ENCODE measurements at places on chromosomes 2 and 18.
A peak's percentile ranks its signal among the peaks of the same experiment; 100 is the strongest.

- no peak for DNase-seq
Observed at GRCh38 chr2:160868891-160869290, 291.3 kb upstream of the TANK start.

DNA sequence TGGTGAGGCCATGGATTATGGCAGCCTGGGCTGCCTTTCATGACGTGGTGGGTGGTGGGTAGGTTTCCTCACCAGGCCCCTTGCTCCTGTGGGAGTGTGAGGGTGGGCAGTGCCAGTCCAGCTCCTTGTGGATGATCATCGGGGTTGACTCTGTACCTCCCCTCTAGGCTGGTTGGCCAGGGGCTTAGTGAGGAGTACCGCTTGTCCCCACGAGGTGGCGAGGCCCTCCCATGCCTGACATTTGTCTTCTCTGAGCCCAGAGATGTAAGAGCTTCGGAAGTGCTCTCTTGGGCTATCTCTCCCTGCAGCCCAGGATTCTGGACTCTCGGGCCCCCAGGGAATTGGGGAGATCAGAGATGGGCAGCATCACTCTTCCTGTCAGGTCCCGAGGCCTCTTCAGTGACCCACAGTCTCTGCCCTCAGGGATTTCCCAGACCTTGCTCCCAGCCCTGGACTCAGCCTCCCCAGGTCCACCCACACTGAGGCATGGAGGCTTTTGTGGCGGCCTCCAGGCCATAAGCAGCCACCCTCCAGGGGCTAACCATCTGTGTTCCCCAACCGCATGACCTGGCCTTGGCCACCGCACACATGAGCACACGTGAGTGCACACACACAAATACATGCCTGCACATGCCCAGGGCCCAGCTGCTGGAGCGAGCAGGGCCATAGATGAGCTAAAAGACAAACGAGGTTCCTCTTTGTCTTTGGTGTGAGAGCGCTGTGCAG, 6.5 kb downstream of the SPR start:
- DNase-seq, result peak; percentile 81

DNA sequence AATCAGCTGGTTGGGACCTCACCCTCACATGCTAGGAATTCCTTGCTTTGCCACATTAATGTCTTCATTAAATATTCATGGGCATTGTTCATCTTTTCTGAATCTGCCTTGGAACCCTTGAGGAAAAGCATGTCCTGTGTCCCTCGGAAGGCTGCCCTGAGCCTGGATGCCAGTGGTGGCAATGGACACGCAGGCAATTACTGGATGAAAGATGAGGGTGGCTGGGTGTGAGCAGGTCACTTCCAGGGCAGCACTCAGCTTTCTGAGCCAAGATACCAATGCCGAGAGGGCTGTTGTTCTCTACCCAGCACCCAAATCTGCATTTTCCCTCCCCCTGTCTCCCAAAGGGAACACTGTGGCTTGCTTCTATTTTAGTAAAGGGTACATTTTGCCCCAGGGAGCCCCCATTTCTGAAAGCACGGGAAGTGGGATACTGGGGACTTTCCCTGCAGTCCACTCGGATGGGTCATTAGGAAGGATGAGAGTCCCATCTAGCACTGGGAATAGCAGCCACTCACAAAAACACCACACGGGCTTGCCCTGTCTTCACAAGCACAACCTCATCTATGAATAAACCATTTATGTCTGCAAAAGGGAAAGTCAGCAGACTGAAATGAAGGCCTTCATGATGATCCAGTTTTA, 234.8 kb downstream of the SOX11 start:
- no peak for DNase-seq

- DNase-seq, result no peak
Observed at GRCh38 chr2:76679025-76679396, 843.2 kb downstream of the LRRTM4 start.

- DNase-seq, result no peak
Observed at GRCh38 chr2:32925283-32925815, 21.4 kb upstream of the LTBP1 start.

GRCh38 chr2:223586261-223586660, 15.9 kb downstream of the SCG2 start:
- DNase-seq, result no peak

GRCh38 chr2:7819316-7819715, 862.5 kb upstream of the ID2 start:
- no peak for DNase-seq

GRCh38 chr2:16640867-16641266, 24.8 kb downstream of the CYRIA start:
- DNase-seq, result no peak

DNA sequence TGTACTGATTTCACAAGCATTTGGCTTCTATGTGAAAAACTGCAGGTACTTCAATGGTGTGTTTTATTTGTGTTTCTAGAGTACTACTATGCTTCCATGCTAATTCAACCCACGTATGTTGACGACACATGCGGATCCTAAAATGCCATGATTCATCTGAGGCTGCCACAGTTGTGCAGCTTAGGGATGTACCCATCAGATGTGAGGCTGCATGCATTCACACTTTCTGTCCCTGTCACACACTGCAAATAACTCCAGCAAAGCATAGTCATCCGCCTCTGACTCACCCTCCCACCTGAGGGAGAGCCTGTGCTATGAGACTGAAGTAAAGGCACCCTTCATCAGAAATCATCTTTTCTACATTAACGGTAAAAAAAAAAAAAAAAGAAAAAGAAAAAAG, 22.1 kb upstream of the SERTAD2 start:
- no peak for DNase-seq

GRCh38 chr2:190354003-190354690, 10.8 kb downstream of the INPP1 start:
- no peak for DNase-seq

GRCh38 chr2:9146646-9147045, 60.0 kb upstream of the ASAP2 start:
- no peak for DNase-seq

DNA sequence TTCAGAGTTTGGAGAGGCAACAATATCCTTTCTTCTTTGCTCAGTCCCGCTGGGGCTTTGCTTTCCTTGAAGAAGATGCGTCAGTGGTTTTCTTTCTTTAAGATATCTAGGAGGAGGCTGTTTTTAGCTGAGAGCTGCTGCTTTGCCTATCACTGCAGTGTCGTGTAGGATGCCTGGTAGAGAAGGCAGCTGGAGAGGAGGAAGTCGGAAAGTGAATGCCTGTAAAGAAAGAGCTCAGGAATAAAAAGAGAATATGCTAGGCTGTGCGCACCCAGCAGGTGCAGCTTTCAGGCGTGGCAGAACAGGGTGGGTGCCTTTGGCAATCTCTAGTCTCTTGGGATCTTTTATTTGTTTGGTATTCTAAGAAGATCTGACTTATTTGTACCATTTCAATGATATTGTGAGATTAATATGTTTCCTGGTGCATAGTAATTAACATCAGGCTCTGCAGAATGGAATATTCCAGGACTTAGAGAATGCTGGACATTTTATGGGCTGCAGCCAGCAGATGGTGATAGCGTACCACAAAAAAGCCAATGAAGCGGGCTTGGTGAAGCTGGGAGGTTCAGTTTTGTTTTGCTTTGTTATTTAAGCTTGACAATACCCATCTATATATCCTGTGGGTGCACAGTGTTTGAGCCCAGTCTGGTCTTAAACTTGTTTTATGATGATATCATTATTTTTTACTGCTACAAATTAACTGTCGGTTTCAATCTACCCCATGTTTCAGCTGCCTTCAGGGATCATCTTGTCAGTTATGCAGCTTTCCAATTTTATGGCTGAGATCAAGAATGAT, 34.9 kb downstream of the CAVIN2 start:
- DNase-seq, result peak; percentile 30

DNA sequence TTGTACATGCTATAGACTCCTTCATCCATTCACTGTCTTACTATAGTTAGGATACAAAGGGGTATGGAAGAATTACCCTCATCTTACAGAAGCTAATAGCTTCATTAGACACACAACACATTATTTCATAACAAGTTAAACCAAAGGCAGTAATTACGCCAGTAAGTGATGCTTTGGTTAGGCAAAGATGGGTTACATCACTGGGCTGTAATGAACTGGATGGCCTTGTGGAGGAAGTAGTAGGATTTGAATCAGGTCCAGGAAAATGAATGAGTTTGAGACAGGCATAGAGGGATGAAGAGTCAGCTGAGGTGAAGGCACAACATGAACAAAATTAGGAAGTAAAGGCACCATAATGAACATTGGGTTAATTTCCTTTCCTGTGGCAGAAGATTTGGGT, 80.1 kb downstream of the SOCS6 start:
- no peak for DNase-seq

GRCh38 chr18:58175122-58175785, 131.2 kb downstream of the NEDD4L start:
- no peak for DNase-seq

- no peak for DNase-seq
Observed at GRCh38 chr2:47501374-47502200, 98.6 kb downstream of the MSH2 start.

GRCh38 chr2:207905546-207905945, 119.8 kb downstream of the PLEKHM3 start:
- no peak for DNase-seq

DNA sequence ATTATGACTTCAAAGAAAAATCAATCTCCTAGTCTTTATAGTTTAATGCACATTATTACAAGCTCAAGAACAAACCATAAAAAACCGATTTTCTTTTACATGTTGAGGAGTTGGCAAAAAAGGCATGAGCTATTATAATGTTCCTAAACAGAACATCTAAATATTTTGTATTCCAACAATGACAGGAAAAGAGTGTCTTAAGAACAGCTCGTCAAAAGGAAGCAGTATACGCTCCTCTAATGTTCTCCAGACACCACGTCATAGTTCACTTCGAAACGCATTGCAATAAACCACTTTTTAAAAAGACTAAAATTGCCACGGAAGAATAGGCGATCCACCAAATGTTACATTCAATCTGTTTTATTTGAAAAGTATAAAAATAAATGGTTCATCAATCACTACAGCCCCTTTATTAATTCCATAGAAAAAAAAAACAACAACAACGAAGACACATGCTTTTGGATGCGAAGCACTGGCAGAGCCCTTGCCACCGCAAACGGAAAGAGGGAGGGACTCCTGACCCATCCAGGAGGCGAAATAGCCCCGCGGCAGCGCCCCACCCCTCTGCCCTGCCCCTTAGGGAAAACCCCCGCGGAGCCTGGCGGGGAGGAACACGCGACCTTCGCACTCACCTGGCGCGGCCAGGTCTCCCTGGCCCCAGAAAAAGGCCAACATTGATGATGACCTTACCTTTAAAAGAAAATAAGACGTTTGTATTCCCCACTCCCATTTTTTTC, 45.8 kb downstream of the MBP start:
- DNase-seq, result no peak

- no peak for DNase-seq
Observed at GRCh38 chr2:217638533-217638932, 364.3 kb downstream of the TNS1 start.

DNA sequence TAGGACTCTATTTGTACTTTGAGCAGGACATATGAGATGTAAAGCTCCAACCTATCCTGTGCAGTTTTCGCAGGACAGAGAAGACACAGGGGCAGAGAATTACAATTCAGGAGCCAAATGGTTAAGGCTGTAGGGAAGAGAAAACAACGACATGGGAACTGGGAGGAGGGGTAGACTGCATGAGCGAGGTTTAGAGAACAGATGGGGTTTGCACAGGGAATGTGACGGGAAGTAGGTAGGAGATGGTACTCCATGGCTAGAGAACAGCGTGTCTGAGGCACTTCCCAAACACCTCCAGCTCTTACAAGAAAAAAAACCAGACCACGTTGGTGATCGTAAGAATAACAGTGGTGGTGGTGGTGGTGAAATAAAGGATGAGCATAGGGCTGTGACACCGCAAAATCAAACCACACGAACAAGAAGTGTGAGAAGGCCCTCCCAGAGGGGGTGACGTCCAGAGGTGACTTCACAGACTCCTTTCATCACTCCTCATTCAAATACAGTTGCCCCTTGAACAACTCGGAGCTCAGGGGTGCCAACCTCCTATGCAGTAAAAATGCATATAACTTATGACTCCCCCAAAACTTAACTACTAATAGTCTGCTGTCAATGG, 92.7 kb downstream of the FARSB start:
- DNase-seq, result no peak

- DNase-seq, result no peak
Observed at GRCh38 chr2:85435981-85436835, 17.7 kb downstream of the SH2D6 start.

DNA sequence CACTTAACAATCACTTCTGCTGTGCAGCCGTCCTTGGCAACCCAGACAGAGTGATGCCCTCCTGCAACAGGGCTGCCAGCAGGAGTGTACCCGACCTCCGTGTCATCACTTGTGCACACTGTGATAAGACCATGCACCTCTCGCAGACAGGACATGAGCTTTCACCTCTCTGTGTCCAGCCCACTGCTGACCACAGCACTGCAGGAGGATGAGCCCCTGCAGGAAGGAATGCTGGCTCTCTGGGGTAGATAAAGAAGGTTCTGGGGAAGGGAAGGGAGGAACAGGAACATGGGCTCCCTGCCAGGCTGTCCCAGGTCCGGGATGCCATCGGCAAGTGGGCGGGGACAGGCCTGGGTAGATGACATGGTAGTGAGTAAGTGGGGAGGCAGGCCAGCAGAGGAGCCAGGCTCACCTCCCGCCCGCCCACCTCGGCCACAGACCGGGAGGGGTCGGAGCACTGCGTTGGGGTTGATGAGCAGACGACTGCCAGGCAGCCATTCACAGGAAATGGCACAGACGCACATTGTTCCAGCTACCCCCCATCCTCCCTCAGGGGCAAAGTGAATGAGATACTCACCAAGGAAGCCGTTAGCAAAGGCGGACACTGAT, 18.6 kb upstream of the COL6A3 start:
- DNase-seq, result no peak

All from HuH-7 (cell line).